ENCODE measurements at places on chromosomes 6 and 20.

GRCh38 chr6:44680202-44680720, 292.8 kb downstream of the CDC5L start:
- no peak for DNase-seq

- DNase-seq = no peak
These were observed 271.1 kb upstream of the AGPAT4 start for GRCh38 chr6:161544801-161545480.

- DNase-seq = no peak
These were observed 17.3 kb upstream of the MCUR1 start for GRCh38 chr6:13831615-13832014.

- DNase-seq = no peak
These were observed 20.4 kb downstream of the OSBPL2 start for GRCh38 chr20:62258499-62259293.

- no peak for DNase-seq
These were observed 103.1 kb downstream of the HIVEP2 start for GRCh38 chr6:142841915-142842314.

GRCh38 chr6:155936551-155936950, 480.9 kb upstream of the NOX3 start:
- DNase-seq = no peak

- no peak for DNase-seq
These were observed 39.2 kb downstream of the MYLIP start for GRCh38 chr6:16168121-16168520.

DNA sequence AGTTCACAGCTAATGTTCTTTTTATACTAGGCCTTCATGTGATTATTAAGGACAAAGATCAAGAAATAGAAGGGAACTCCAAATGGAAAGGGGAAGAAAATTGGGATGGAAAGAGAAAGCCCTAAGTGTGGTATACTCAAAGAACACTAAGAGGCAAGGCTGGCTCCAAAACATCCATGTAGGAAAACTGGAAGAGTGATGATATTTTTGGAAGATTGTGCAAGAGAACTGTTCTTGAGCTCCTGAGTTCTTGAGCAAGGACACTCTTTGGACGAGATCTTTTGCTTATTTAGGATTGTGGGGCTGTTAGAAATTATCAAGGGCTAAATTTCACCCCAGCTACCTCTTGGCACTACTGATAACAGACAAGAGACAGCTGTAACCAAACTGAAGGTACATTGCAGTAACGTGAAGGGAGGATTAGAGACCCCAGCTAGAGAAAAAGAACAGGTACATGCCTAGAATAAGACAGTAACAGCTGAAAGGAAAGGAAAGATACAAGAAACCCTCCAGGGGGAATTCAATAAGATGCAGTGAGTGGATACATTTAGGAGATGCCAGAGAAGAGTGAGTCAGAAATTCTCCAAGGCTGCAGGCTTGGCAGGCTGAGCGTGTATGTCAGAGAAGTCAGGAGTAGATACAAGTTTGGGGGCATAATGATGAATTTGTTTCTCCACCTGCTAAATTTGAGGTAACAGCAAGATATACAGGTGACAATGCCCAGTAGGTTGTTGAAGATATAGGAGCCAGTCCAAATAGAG, 69.7 kb downstream of the CBLN4 start:
- DNase-seq = no peak

DNA sequence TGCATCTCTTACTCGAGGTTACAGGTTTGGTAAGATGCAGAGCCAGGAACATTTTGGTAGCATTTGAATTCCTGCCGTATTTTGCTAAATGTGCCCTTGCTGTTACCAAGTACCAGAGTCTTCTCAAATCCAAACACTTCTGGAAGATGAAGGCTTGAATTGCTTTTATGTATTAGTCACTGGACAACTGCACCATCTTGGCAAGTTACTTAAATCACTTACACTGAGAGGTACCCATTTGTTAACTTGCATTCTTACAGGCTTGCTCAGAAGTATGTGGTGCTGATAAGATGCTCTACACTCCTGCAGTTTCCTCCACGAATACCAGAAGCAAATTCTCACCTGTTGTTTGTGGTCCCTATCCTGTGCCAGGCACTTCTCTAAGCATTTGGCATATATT, 12.7 kb downstream of the IL22RA2 start:
- no peak for DNase-seq

DNA sequence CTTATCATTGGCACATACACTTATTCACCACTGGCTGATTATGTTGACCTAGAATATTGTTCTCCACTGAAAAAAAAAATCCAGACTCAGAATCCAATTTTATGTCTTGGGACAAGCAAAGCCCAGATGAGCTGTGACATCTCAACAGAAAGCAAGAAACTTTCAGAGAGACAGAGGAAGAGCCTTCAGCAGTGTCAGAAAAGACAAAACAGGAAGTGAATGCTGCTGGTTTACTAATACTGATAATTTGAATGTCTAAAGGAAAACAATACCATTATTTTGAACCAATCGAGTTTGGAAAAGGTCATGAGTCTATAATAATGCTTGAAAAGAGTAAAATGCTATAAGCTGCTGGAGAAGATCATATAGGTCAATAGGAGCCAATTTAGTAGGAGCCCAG, 179.8 kb upstream of the RIMS1 start:
- no peak for DNase-seq

DNA sequence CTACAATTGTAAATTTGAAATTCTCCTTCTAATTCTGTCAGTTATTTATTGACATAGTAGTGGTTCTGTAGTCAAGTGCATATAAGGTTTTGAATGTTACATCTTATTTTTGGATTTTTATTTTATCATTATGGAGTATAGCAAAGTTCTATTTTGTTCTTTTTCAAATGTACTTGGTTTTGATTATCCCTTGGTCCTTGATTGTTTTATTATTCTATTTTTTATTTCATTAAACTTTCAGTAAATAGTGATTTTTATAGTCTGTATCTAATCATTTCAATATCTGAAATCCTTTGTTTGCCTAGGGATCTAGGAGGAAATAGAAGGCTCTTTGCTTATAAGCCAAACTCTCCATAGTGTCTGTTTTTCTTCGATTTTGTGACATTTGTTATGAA, 87.8 kb downstream of the HFE start:
- DNase-seq = no peak

DNA sequence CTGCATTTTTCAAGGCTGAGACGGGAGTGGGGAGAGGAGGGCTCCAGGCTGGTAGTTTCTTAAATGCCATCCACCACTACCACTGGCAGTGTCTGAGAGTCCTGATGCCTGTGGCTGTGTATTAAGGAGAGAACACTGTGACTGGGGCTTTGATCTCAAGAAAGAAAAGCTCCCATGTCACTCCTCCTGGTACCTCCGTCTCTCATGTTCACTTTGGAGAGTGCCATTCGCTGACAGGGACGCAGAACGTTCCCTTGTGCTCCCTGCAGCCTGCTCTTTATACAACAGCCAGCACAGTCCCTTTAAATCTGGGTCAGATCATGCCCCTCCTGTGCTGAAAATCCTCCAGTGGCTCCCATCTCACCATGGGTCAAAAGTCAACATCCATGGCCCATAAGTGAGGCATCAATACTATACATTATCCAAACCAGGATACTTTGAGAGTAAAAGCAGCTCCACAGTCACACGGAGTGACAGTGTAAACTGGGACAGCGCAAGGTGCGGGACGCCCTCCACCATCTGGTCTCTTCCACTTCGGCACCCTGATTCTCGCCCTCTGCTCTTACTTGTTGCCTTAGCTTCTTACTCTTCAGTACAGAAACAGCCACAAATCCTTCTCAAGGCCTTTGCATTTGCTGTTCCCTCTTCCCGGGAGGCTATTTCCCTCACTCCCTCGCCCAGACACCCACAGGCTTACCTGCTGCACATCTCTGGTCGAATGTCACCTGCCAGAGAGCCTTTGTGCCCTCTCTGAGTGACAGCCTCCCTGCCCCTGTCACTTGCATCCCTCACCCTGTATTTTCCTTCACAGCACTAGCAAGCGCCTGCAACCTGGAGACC, 20.0 kb downstream of the PDYN start:
- DNase-seq = no peak

GRCh38 chr6:16776394-16777017, 15.2 kb upstream of the ATXN1 start:
- no peak for DNase-seq

- no peak for DNase-seq
These were observed 594.6 kb upstream of the FLRT3 start for GRCh38 chr20:14932040-14932439.

- DNase-seq = no peak
These were observed 58.7 kb downstream of the OTOR start for GRCh38 chr20:16806886-16807285.

GRCh38 chr6:46204880-46205650, 34.3 kb upstream of the ENPP5 start:
- DNase-seq = no peak

DNA sequence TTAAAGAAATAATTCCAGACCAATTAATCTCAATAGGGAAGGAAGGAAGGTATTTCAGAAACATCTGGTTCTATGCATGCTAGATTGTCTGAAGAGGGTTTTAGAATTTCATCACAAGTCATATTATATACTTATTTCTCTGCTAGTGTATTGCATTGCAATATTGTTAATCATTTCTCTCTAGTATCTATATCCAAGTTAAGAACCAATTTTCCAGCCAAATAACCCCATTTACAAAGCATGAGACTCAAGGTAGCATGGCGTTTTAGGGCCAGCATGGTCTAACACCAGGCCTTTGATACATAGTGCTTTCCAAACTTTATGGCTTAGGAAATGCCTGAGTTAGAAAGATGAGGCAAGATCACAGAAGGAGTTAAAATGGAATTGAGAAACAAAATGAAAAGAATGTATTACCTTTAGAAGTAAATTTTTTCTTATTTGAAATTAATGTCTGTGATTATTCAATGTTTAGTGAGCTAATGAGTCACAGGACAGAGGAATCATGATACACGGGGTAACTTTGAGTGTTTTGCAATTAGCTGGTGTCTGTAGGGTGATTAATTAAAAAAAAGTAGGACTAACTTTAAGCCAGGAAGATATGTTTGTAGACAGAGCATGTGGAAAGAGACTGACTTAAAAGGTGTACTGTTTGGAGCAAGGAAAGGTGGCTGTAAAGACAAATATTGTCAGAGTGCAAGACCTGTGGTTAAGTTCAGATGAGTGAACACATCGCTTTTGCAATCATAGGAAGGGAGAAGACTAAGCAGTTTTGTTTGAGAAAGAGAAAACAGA, 1006.2 kb upstream of the CITED2 start:
- no peak for DNase-seq

Data from CD4-positive, alpha-beta T cell treated with Interferon alpha-2 for 1 hour (primary cell).